Epithelial cell of proximal tubule (primary cell): ENCODE measurements at places on chromosomes 1 and 21.

DNA sequence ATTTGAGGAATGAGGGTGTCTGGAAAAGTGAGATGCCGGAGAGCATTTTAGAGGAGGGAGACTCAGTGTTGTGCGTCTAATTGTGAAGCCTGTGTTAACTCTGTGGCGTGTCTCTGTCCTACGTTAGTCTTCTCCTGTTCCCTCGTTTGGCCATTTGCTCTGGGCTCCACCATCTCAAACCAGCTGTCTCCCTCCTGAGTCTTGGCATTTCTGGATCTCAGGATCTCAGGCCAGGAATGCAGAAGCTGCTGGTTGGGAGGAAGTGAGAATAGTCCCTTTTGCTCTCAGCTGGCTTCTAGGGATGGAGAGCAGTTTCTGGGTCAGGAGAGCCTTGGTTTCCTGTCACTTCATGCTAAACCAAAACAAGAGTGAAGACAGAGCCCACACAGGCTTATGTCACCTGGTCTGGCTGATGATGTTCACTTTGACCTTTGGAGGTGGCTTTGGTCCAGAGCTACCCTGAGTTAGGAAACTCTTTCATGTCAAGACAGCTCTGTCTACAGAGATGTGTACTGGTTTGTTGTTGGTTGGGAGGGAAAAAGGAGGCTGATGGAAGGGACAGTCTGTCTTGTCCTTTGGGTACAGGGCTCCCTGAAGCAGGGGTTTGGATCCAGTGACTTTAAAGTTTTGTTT lies 859 bp downstream of the NFASC start:
- no peak for DNase-seq

- DNase-seq: no peak
These were observed 15.8 kb upstream of the REG4 start for GRCh38 chr1:119827010-119827409.

DNA sequence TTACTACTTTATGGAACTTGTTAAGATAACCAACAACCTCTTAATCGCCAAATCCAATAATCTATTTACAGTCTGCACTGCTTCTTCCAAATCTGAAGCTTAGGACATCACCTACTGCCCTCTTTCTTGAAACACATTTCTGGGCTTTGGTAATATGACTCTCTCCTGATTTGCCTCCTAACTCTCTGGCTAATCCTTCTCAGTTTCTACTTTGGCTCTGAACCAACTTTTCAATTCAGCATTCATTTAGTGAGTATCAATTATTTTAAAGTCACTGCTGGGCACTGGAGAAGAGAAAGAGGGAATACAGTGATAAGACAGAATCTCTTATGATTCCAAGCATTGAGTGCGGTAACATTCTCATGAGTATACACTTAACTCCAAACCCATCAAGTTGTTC lies 275.0 kb downstream of the AKT3 start:
- DNase-seq: no peak

DNA sequence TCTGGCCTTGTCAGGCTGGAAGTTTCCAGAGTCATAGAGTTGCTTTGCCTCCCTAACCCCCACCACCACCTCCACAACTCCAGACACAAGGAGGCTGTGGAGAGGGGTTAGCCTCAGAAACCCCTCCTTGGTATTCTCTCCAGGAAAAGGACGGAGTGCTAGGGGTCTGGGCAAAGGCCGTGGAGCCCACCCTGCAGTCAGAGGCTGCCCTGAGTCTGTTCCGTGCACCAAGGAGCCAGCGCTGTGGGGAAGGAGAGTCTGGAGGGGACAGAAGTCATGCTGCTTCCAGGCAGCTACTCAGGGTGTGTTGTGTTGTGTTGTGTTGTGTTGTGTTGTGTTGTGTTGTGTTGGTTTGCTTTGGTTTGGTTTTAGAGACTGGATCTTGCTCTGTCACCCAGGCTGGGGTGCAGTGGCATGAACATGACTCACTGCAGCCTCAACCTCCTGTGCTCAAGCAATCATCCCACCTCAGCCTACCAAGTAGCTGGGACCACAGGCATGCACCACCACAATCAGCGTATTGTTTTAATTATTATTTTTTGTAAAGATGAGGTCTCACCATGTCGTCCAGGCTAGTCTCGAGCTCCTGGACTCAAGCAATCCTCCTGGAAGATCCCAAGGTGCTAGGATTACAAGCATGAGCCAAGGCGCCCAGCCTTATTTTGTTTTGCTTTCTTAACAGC lies 122.2 kb upstream of the TMEM51 start:
- no peak for DNase-seq
